ENCODE measurements at places on chromosomes 11 and 22.
A peak's percentile ranks its signal among the peaks of the same experiment; 100 is the strongest.

DNA sequence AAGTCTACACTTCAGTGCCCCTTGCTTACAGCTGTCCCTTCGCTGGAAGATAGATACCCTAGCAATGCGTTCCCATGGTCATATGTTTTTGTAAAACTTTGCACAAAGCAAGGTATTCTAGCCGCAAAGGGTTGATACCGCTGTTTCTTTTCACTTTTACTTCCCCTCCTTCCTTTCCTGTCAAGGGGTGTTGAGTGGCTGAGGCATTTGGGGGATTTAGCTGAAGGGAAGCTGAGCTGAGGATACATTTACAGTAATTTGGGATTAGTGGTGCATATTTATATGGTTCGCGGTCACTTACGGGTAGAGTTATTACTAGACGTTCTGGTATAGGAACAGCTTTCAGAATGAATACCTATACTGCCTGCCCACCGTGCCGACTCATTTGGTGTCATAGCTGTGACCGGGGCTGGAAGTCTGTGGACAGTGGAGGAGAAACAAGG, 86.9 kb upstream of the WNT11 start:
- DNase-seq = no peak

DNA sequence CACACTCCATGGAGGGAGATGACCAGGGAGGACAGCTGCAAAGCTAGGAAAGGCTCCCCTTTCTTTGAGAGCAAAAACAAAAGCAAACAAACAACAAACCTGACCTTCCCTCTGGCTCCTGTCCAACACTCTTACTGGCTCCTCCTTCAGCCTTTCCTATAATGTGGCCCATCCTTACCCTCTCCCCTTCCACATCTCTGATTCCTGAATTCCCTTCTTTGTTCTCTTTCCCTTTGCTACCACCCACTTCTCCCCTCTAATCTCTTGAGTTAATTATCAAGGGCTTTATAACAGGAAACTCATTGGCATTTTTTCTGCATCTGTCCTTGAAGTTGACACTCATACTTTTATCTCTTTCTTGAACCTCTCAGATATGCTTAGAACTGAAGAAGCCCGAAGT, 56.3 kb downstream of the ZNF280B start:
- no peak for DNase-seq

DNA sequence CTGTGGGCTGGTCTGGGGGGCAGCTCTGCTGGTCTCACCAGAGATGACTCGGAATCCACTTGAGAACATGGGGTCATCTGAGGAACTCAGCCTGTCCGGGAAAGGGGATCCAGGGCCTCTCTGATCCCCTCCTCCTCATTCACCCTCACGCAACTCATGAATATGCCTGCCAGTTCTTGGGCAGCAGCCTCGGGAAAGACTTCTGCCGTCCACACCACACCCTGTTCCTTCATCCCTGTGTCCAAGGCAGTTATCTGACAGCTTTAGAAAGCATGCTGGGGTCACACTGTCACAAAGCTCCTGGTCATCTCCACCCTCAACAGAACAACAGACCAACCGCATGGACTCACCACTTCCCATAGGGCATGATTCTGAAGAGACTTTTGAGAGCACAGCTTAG, 88.3 kb downstream of the AMOTL1 start:
- DNase-seq = no peak

- no peak for DNase-seq
These were observed 16.6 kb upstream of the NAV2 start for GRCh38 chr11:19696073-19696472.

DNA sequence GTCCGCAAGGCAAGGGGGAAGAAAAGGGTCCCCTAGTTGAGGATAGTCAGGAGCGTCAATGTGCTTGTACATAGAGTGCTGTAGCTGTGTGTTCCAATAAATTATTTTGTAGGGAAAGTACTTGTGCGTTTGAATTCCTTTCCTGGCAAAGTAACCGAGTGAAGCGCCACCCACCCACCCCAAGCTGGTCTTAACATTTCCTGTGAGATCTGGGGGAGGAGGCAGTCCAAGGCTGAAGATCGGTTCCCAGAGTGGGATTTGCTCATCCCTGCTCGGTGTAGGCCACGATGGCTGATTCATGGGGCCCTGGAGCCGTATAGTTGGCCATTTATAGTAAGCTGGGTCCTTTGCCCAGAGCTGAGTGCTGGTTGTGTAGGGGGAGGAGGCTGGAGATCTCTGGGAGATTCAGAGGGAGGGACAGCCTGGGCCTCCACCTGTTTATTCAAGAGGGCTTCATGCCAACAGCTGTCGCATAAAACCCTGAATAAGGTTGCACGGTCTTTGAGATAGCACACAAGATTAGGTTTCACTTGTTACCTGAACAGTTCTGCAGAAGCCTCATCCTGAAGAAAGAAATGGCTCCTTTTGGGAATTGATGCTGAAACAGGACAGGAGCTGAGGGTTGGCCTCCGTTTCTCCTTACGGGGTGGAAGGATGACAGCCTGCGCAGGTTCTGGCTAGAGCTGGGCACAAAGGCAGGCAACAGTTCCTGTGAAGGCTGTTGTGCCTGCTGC, 2.4 kb downstream of the ATF4 start:
- DNase-seq = no peak

DNA sequence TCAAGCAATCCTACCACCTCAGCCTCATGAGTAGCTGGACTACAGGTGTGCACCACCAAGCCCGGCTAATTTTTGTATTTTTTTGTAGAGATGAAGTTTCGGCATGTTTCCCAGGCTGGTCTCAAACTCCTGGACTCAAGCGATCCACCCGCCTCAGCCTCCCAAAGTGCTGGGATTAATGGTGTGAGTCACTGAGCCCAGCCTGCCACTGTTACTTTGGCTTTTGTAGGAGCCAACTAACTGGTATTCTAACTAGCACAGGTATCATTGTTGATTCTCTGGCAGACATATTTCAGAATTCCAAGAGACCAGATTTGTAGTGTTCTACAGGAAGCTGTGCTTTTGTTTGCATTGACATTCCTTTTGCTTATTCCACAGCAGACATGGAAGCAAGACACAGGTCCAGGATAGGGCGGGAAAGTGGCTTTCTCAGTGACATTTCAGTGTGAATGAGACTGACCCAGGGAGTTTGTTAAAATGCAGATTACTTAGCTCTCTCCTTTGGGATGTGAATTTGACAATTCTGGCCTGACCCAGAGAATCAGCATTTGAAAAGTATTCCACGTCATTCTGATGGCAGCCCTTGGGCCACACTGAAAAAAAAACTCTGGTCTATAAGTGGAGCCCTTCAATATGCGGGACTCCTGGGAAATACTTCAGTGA, 52.2 kb upstream of the PAX6 start:
- DNase-seq = no peak

DNA sequence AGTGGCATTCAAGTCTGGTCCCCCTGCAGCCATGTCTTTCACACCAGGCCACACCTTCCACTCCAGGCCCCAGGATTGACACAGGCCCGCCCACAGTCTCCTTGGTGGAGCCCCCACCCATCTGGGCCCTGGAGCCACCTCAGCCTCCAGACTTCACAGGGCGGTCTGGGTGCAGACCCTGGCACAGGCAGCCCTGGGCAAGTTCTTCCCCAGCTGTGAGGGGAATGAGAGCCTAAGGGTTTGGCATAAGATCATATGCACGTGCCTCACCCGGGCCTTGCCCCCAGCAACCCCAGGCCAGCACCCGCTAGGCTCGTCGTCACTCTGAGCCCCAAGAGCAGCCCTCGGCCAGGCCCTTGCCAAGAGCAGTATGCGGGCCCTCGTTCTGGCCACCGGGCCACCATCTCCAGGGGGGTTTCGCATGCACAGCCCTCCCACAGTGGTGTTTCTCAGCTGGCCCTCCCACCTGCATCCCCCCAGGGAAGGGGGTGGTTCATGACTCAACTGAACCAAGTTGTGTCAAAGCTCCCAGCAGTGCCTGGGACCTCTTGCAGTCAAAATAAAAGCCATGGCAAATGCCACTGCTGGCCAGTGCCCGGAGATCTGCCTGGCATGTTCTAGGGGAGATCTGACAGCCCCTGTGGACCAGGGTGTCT, 70.4 kb upstream of the KCNQ1OT1 start:
- DNase-seq = no peak

DNA sequence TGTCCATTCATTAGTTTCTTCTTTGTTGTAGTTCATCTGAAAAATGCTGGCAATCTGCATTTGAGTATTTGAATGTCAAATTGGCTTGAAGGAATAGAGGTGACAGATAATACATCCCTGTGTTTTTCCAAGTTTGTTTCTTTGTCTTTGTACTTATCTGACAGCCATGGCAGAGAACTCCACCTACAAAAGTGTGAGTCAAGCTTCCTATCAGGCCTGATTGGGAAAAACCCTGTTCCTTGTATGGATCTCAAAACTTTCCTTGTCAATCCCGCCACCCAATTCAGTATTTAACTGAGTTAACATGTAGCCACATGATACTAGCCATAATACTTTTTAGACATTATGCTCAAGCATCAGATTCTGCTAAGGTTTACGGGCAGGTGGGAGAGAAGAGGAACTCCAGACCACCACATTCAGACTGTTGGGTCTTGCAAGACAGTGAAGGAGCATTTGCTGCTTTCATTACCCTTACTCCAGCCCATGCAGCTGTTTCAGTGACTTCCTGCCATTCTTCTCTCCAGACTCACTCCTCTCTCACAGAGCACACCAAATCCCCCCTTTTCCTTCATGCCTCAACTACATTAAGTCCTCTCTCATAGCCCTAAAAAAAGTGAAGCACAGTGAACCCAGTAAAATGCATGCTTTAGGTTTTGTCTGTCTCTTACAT, 65.9 kb downstream of the BLID start:
- DNase-seq = no peak

DNA sequence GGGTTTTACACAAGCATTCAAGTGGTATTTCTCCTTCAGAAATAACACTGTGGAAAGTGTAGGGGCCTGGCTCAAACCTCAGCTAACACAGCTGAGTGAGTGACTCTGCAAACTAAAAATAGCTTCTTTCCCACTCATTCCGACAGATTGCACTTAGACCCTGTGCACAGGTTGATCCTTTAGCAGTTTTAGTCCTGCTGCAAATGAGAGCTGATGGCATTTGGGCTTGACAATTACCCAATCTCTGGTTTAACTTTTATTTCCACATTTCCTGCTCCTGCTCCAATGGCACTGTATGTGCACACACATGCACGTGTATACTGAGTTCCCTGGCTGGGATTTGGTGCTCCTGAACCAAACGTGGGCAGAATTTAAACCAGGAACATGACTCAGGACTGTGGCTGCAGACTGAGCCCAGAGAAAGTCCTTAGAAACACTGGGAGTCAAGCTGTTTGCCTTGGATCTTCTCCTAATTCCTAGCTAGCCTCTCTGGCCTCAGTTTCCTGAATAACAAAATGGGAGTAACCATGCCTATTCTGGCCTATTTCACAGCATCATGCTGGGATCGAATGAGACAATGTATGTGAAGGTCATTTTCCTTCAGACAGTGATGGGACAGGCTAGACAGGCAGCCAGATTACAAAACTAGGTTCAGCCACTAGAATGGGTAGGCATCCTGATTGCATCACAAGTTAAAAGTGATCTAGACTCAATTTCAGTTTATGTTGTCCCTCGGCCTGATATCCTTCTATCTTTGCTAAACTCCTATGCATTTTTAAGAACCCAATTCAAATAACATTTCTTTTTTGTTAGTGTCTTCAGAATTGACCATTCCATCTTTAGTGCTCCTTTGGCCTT, 58.2 kb downstream of the SERGEF start:
- peak; percentile 6 for DNase-seq

DNA sequence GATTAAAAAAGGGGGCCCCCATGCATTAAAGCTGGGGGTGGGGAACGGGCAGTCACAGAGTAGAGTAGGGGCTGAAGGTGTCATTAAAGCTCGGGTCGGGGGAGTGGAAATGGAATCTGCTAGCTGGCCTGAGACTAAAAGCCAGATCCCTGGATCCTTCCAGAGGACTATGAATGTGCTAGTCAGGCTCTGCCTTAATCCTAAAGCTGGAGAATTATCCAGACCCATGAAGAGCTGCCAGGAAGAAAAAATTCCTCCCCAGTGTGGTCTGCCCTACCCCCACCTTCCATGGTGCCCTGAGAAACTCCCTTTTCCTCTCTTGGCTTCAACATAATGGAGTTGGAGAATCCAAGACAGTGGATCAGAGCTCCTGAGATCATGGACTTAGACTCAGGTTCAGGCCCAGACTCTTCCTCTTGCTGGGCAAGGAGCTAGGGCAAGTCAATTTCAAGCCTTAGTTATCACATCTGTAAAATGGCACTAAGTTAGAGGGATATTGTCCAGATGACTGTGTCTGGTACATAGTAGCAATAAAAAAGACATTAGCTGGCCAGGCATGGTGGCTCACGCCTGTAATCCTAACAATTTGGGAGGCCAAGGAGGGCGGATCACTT, 24.0 kb upstream of the SMTN start:
- no peak for DNase-seq

GRCh38 chr11:100467821-100468508, 219.1 kb upstream of the ARHGAP42 start:
- no peak for DNase-seq

- peak; percentile 51 for DNase-seq
These were observed 72.5 kb upstream of the ZBED5 start for GRCh38 chr11:10930224-10930971.

All from suppressor macrophage treated with lipopolysaccharide for 1 hour (primary cell).